Natural killer cell treated with Interleukin-12 subunit alpha and Interleukin-12 subunit beta and Interleukin-15 and Interleukin-18, amount 100 ng/mL, for 72 hours (primary cell): ENCODE measurements at places on chromosomes 13 and 19.

- no peaks in the 10 kb centered on the region for H3K36me3 ChIP-seq
- DNase-seq, result no peak
- peaks cover 15% of the 10 kb centered on the region for H3K27me3 ChIP-seq
- H3K27ac ChIP-seq, result no peak overlapping the region
- H3K4me1 ChIP-seq, result no peaks in the 10 kb centered on the region
Observed at GRCh38 chr19:5434970-5435641, 20.1 kb upstream of the ZNRF4 start.

GRCh38 chr13:101655435-101655834 is 203.0 kb downstream of the ITGBL1 start:
- H3K27ac ChIP-seq, result no peak overlapping the region
- H3K4me1 ChIP-seq, result no peaks in the 10 kb centered on the region
- no peak for DNase-seq
- H3K4me3 ChIP-seq, result no peak overlapping the region
- H3K36me3 ChIP-seq, result no peaks in the 10 kb centered on the region

DNA sequence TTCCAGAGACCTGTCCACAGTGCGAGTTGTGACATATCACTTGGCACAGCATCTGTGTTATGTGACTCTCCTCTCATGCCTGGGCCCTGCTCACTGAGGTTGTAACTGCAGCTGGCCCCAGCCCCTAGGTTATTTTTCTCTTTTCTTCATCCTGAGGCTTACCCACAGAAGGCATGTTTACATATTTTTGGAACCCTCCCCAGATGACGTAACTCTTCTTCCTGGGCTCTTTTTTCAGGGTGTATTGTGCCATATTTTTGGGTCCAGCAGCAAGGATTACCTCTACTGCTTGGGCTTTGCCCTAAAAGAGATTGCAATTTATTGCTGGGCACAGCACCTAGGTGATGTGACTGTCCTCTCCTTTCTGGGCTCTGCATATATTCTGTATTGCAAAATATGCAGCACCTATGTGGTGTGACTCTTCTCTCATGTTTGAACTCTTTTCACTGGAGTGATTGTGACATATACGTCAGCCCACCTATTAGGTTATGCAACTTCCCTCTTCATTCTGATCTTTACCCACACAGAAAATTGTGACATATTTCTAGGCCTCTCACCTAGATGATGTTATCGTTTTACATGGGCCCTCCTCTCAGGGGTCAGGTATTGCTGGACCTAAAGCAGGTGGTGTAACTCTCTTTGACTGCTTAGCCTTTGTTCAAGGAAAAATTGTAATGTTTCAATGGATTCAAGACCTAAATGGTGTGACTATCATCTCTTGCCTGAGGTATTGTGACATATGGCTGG is 64.5 kb upstream of the ZNF724 start:
- H3K4me1 ChIP-seq, result no peaks in the 10 kb centered on the region
- no peak for DNase-seq
- H3K27ac ChIP-seq, result no peak overlapping the region
- no peak overlapping the region for H3K4me3 ChIP-seq

DNA sequence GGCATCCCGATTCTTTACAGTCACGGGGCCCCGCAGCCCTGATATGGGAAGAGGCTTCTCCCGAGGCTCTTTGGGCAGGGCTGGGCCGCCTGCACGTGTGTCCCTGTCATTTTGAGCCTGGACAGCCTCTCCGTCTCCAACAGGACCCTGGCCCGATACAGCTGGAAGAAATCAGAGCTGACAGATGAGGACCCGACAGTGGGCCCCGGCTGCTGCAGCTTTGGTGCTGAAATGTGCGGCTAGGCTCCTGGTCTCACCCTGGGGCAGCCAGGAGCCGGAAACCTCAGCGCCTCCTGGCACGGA is 3.2 kb downstream of the PIAS4 start:
- peak overlapping the region; percentile 27 for H3K27ac ChIP-seq
- H3K36me3 ChIP-seq, result no peaks in the 10 kb centered on the region
- no peak for DNase-seq
- peaks cover 15% of the 10 kb centered on the region for H3K4me1 ChIP-seq
- H3K27me3 ChIP-seq, result no peaks in the 10 kb centered on the region

- H3K36me3 ChIP-seq, result no peaks in the 10 kb centered on the region
- H3K27me3 ChIP-seq, result no peaks in the 10 kb centered on the region
- H3K4me1 ChIP-seq, result peaks cover 47% of the 10 kb centered on the region
Observed at GRCh38 chr13:21050288-21051197, 10.8 kb downstream of the LATS2 start.

- no peaks in the 10 kb centered on the region for H3K4me1 ChIP-seq
- H3K4me3 ChIP-seq, result no peak overlapping the region
- no peak overlapping the region for H3K27ac ChIP-seq
- no peak for DNase-seq
- no peaks in the 10 kb centered on the region for H3K27me3 ChIP-seq
Observed at GRCh38 chr13:20658451-20659040, 45.0 kb upstream of the IL17D start.

DNA sequence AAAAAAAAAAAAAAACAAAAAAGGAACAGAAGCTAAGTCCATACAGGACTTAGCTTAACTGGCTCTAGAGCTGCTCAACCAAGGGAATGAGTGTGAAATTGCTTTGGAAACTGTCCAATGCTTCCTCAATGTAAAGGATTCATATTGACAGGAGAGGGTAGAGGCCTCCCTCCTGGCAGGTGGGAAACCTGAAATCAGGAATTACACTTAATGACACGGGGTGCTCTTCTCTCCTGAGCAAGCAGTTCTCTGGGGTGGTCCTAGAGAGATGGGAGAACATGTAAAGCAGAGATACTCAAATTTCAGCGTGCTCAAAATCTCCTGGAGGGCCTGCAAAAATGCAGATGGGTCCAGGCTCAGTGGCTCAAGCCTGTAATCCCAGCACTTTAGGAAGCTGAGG is 3.6 kb upstream of the MAG start:
- H3K27ac ChIP-seq, result no peak overlapping the region
- H3K4me3 ChIP-seq, result no peak overlapping the region
- H3K4me1 ChIP-seq, result no peaks in the 10 kb centered on the region
